ENCODE measurements at places on chromosomes 7 and 10.

GRCh38 chr10:76422769-76423168, 991.3 kb downstream of the LRMDA start:
- DNase-seq, result no peak

GRCh38 chr7:12152196-12152918, 58.7 kb upstream of the TMEM106B start:
- DNase-seq, result no peak

GRCh38 chr7:76047305-76047810, 442 bp downstream of the STYXL1 start:
- no peak for DNase-seq

- DNase-seq, result no peak
These were observed 20.0 kb downstream of the TWIST1 start for GRCh38 chr7:19097165-19098055.

DNA sequence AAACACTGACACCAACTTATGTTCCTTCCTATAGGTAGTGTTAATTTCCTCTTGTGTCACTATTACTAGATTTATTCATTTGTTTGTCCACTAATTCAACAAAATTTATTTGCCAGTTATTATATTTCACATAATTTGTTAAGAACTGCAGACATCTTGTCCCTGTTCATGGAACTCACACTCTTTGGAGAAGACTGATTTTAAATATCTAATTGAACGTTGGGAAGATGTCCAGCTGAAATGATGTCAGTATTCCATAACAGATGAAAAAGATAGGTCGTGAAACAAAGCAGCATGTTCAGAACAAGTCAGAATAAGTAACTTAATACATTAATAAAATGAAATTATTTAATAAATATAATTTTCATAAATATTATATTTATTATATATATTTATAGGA, 873.1 kb upstream of the PHF14 start:
- no peak for DNase-seq

GRCh38 chr10:60101821-60102220, 195.5 kb upstream of the CCDC6 start:
- no peak for DNase-seq

GRCh38 chr7:90621125-90621746, 25.1 kb downstream of the CDK14 start:
- DNase-seq, result no peak

DNA sequence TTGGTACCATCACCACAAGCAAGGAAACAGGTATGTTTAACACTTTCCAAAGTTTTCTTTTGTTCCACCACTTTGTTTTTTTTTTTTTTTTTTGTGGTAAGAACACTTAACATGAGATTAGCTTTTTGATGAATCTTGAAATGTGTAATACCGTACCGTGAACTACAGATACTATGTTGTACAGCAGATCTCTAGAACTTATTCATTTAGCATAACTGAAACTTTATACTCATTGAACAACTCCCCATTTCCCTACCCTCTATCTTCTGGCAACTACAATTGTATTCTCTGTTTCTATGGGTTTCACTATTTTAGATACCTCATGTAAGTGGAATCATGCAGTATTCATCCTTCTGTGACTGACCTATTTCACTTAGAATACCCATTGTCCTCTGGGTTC, 162.7 kb upstream of the ITGB1 start:
- no peak for DNase-seq

DNA sequence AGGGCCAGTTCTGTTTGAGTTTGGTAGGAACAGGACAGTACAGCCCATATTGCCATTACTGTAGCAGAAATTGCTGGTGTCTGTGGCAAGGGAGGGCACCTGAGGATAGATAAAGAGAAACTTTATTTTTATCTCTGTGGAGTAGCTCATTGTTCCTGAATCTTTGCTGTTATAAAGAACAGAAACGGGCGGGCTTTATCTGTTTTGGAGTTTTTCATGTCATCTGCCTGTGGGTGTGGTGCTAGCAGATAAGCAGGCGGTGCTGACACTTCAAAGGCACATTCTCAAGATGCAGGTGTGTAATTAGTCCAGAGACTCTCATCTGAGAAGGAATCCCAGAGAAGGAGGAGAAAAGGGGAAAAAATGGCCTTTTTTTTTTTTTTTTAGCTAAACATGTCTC, 11.5 kb downstream of the ZNF273 start:
- DNase-seq, result no peak

GRCh38 chr10:86965986-86966654, 2.2 kb upstream of the ADIRF start:
- no peak for DNase-seq

DNA sequence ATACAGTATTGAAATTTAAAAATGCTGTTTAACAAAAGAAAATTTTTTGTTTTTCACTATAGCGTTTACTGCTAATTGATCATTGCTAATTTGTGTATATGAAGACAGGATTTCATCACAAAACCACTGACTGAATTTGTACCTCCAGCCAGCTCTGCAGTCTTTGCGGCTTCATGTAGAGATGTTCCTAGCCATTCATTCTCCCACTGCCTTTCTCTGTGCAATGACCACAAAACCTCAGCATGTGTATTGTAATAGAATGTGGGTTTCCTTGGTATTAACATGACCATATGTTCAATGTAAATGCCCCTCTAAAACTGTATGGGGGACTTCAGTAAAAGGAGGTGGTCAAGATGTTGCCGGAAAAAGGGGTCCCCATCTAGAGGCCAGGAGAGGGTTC, 81.1 kb upstream of the STEAP1B start:
- DNase-seq, result no peak

GRCh38 chr10:17512341-17513001, 58.1 kb upstream of the ST8SIA6 start:
- DNase-seq, result no peak

- DNase-seq, result no peak
These were observed 107.8 kb downstream of the ANK3 start for GRCh38 chr10:60281792-60282353.

GRCh38 chr7:140541513-140542227, 62.4 kb upstream of the MKRN1 start:
- DNase-seq, result no peak

GRCh38 chr10:110577056-110577455, 9.6 kb downstream of the SMC3 start:
- DNase-seq, result no peak

DNA sequence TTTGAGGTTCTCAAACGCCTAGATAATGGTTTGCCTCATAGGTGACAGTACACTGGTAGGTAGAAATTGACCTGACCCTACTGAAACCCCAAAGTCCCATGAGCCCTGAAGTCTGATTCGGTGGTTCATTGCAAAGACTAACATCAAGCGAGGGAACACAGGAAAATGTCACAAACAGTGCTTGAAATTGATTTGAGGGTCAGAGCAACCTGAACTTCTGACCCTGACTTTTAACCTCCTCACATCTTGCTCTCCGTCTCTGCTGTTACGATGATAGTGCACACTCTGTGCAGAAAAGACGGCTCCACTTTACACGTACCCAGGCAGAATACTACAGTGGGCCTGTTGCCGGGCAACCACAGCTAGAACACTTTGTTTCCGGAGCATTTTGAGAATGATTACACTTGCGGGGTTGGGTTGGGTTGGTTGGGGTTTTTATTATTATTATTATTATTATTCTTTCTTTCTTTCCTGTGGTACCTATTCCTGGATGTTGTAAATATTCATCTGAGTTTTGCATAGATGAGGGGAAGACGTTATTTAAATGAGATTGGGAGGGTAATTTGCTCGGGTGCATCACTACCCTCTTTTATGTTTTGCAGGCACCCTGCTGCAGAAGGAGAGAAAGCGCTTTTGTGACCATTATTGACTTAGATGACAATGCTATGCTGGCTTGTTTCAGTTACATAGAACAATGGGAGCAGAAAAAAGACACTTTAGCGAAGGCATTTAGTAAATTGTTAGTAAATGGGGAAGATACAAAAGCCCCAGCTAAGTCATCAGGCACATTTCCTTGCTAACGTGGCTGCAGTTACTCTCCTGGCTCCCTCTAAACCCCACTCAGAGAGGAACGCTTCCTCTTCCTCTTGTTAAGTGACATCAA, 438.1 kb upstream of the NRP1 start:
- DNase-seq, result no peak

DNA sequence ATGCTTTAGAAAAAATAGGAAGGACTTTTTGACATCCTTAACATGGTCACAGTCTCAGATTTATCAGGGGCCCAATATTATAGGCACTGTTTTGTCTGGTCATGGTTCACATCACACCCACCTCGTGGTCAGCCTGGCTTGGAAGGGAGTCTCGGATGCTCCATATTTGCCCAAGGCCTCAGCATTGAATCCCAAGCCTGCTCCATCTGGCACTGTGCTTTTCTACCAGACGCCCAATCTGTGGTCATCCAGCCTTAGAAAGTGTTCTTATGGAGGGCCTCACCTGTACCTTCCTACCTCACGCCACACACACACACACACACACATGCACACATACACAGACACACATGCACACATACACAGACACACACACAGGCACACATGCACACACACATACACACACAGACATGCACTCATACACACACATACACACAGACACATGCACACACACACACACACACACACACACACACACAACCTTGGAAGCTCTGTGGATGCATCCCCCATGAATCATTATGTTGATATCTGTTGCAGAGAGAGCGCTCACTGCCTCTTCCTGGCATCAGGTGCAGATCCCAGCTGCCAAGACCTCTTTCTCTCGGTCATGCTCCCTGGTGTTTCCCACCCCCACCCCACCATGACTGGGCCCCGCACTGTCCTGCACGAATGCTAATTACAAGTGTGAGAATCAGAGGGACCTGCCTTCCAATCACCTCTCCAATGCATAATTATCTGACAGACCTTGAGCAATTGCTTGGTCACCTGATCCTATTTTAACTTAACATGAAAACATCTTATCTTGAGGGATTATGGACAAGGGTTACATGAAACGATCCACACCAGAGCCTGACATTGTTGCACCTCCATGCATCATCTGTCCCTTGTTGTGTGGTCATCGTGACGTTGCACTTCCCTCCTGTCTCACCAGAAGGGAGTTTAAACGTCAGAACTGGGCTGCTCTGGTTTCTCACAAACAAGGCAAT, 122.7 kb upstream of the TMEM72 start:
- no peak for DNase-seq

- DNase-seq, result peak; percentile 66
These were observed 18.3 kb downstream of the LRRC20 start for GRCh38 chr10:70363971-70364771.

DNA sequence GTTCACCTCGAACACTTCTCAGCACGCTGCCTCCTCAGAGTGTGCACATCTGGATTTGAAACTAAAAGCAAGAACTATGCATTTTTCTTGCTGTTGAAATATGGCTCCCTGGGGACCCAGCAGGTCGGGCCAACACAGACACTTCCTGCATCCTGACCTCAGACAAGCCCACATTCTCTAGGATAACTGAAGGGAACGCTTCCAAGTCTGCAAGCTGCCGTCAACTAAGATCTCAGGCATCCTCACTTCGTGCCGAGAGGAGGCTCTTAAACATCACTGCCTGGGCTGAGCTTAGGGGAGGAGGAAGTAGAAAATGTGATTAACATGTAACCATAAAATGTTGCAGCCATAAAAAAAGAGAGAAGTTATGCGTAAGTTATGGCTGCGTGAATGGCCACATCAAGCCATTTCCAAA, 65.5 kb downstream of the PYROXD2 start:
- no peak for DNase-seq

DNA sequence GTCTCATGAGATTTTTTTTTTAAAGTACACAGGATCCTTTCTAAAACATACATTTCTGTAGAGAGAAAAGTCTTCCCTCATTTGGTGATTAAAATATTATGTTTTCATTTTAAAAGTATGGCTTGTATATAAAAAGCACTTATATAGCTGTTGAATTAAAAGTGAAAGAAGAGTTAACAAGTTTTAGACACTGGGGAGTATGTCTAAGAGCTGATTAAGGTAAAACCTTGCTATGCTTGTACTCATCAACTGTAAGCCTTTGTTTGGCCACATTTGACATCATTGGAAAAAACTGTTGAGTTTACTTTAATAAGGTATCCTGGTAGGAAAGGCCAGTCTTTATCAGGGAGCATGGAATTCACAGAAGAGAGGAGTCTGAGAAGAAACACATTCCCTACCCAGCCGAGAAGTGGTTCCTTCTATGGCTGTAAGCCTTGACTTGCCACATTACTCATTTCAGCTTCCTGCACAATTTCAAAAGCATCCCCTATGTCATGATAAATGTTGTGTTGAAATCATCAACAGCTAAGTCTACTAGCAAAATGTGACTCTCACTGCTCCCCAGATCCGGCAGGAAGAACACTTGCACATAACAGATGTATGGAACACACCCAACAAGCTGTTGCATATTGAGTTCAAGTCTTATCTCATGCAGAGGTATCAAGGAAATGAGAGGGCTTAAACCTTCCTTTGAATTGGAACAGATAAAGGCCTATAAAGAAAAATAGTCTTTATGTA, 171.8 kb upstream of the CDK1 start:
- no peak for DNase-seq

- no peak for DNase-seq
These were observed 5.8 kb downstream of the ZNF212 start for GRCh38 chr7:149245244-149245643.

- no peak for DNase-seq
These were observed 41.3 kb downstream of the IL2RA start for GRCh38 chr10:6020826-6021225.

GRCh38 chr10:46052057-46052790, 6.2 kb upstream of the MSMB start:
- DNase-seq, result no peak

DNA sequence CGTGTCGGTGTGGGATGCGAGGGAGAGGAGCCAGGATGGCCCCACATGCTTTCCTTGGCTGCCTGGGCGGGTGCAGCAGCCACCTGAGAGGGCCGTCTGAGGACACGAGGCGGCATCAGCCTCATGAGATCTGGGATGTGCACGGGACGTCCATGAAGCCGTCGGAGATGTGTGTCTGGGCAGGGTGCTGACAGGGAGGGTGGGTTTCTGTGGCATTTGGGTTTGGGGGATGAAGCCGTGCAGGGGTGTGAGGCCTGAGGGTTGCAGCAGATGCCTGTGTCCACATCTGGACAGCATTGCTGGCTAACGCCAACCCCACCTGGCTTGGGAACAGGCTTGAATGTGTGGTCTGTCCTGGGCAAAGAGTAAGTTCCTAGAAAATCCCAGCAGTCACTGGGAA, 179.5 kb downstream of the DNAJB6 start:
- DNase-seq, result no peak

DNA sequence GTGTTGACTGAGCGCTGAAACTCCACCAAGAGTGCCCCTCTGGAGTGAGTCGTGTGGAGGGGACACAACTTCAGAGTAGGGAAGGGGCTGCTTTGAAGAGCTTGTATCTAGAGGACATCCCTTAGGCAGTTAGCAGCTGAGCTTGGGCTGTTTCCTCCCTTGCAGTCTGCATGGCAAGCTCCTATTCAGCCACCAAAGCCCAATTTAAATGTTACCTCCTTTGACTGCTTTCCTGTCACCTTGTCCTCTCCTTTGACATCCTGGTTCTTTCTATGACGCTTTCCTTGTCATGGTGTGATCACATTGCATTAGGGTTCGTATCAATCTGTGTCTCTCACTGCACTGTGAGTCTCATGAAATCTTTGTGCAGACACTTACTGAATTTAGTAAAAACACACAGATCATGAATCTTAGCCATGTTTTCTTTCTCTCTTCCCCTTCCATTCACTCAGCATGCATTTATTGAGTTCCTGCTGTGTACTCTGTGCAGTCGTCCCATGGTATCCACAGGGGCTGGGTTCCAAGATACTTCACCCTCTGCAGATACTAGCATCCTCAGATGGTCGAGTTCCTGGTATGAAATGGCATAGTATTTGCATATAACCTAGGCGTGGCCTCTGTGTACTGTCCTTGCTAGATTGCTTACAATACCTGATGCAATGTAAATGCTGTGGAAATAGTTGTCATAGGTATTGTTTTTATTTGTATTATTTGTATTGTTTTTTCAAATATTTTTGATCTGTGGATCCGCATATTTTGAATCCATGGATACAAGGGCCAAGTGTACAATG, 228.5 kb downstream of the CCDC3 start:
- no peak for DNase-seq

- DNase-seq, result no peak
These were observed 566.7 kb upstream of the NRP1 start for GRCh38 chr10:33901166-33901565.
